ENCODE measurements at places on chromosomes 12 and 14.

- no peak for DNase-seq
Measured at GRCh38 chr12:85530456-85530855, 250.4 kb downstream of the ALX1 start.

- DNase-seq = no peak
Measured at GRCh38 chr12:46134852-46135251, 134.0 kb downstream of the SLC38A1 start.

DNA sequence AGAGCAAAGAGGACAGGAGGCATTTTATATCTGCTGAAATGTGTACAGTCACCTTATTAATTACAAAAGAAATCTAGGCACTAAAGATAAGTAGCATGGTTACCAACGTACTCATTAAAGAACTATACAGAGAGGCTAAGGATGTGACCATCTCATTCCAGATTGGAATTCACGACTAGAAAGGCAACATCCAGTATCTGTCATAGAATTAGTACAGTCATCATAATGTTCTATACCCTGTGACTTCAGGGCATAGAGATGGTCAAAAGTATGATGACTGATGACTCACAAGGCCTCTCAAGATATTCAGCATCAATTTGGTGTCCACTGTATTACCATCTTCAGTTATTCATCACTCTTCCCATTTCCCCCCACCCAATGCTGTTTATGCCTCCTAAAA, 144.0 kb upstream of the PLEKHG7 start:
- no peak for DNase-seq

- DNase-seq = no peak
Measured at GRCh38 chr14:88986146-88986841, 161.8 kb downstream of the TTC8 start.

GRCh38 chr14:90605430-90605829, 208.6 kb downstream of the CALM1 start:
- DNase-seq = no peak

- DNase-seq = no peak
Measured at GRCh38 chr12:42758806-42759205, 169.3 kb upstream of the PRICKLE1 start.

GRCh38 chr14:32494609-32495434, 165.7 kb downstream of the AKAP6 start:
- DNase-seq = no peak

- no peak for DNase-seq
Measured at GRCh38 chr12:76398106-76398505, 49.9 kb upstream of the BBS10 start.

GRCh38 chr12:115691123-115691522, 586.4 kb downstream of the MED13L start:
- no peak for DNase-seq

- DNase-seq = no peak
Measured at GRCh38 chr12:22981711-22982110, 356.7 kb downstream of the ETNK1 start.

- no peak for DNase-seq
Measured at GRCh38 chr12:32860192-32860591, 36.4 kb downstream of the PKP2 start.

GRCh38 chr14:70828188-70828587, 18.9 kb upstream of the MAP3K9 start:
- DNase-seq = no peak

GRCh38 chr12:102232446-102232845, 34.8 kb upstream of the PMCH start:
- DNase-seq = no peak

DNA sequence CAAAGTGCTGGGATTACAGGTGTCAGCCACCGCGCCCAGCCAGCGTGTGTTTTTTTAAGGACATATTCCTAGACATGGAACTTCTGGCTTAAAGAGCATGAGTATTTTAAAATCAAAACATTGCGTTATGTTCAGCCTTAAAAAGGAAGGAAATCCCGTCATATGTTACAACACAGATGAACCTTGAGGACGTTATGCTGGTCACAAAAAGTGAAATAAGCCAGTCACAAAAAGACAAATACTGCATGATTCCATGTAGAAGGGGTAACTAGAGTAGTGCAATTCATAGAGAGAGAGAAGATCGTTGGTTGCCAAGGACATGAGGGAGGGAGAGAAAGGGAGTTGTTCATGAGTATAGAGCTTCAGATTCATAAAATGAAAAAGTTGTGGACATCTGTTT, 53.9 kb downstream of the ACACB start:
- no peak for DNase-seq

- DNase-seq = no peak
Measured at GRCh38 chr12:14066021-14066420, 84.6 kb upstream of the GRIN2B start.

DNA sequence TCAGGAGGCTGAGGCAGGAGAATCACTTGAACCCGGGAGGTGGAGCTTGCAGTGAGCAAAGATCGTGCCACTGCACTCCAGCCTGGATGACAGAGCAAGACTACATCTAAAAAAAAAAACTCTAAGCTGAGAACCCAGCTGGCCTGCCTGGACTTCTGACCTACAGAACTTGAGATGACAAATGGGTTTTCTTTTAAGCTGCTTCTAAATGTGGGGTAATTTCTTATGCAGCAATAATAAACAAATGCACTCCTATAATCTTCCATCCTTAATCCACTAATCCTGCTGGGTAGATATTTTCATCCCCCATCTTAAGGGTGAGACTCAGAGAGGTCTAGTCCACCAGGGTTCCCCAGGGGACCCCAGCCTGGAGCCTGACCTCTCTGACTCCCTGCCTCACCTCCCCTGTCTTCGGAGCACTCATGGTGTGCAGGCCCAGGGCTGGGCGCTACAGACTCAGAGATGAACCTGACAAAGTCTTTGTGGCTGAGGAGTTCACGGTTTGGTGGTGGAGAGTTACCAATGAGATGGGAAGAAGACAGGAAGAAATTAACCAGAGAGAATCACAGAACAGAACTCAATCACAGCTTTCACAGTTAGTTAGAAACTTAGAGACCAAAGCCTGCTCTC, 39.7 kb upstream of the BDKRB2 start:
- DNase-seq = no peak

DNA sequence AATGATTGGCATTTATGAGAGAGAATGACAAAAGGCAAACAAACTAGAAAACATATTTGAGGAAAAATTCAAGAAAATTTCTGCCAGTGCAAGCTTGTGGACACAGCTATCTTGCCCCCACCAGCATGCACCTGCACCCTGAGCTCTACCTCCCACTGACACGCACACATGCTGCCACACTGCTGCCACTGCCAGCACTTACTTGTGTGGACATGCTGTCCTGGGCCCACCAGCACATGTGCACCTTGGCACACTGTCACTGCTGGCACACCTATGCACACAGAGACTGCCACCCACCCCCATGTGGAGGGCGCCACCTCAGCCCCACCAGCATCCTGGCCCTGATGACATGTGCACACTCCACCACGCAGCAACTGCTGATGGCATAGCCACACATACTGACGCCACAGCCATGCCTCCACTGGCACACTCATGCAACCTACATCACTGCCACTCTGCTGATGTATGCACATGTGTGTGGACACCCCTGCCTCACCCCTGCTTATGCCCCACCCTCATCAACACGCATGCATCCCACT, 475.0 kb downstream of the SOX5 start:
- no peak for DNase-seq

GRCh38 chr12:51124504-51124903, 41.1 kb upstream of the CSRNP2 start:
- no peak for DNase-seq

DNA sequence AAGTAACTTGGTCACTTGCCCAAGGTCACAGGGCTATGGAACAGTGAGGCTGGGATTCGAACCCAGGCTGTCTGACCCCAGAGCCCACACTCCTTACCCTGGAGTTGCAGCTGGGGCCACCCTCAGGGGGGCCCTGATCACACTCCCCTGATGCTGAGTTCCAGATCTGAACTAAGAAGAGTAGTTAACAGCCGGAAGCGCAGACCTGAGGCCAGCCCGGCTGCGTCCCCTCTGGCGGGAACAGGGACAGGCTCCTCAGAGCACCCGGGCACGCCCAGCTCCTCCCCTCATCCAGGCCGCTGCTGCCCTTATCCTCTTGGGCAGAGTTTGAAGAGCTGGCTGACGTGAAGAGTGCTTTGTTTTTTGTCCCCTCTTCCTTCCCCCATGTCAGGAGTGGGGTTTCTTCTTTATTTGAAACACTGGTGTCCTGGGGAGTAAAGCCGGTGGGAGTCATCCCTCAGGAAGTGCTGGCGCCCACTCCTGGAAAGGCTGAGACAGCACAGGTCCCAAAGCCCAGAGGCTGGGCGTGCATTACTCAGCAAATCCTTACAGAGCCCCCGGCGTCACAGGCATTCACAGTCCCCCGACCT, 8.7 kb downstream of the PHB2 start:
- DNase-seq = peak; percentile 78

DNA sequence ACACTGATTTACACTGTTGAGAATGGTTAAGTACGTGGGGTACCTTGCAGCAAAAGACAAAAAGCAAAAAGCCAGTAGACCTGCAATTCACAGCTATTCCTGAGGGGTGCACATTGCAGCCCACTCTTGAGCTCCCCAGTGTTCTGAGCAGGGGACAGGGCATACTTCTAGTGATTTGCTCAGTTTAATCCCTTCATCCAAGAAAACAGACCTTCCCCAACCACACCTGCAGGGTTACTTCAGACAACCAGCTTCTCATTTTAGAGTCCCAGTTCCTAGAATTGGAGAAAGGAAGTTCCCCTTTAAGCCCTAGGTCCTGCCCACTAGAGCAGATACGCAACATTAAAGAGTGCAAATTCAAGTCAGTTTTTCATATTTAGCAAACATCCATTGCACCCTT, 3.6 kb upstream of the WSB2 start:
- DNase-seq = peak; percentile 37

- no peak for DNase-seq
Measured at GRCh38 chr14:22848351-22849164, 12.2 kb downstream of the MMP14 start.

DNA sequence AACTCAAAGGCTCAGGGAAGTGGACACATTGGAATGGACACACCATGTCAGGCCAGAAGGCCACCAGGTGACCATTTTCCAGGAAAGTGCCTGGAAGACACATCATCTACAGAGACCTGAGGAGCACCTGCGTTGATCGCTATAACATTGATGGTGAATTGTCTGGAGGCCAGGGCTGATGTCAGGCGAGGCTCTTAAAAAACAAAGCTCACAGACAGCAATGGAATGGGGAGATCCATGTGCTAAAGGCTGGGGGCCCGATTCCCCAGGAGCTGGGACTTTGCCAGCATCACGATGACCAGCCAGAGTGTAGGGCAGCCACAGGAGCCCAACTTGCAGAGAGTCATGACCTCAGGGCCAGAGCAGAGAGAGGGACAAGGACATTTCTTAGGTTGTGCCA, 30.3 kb downstream of the DIO3 start:
- no peak for DNase-seq

DNA sequence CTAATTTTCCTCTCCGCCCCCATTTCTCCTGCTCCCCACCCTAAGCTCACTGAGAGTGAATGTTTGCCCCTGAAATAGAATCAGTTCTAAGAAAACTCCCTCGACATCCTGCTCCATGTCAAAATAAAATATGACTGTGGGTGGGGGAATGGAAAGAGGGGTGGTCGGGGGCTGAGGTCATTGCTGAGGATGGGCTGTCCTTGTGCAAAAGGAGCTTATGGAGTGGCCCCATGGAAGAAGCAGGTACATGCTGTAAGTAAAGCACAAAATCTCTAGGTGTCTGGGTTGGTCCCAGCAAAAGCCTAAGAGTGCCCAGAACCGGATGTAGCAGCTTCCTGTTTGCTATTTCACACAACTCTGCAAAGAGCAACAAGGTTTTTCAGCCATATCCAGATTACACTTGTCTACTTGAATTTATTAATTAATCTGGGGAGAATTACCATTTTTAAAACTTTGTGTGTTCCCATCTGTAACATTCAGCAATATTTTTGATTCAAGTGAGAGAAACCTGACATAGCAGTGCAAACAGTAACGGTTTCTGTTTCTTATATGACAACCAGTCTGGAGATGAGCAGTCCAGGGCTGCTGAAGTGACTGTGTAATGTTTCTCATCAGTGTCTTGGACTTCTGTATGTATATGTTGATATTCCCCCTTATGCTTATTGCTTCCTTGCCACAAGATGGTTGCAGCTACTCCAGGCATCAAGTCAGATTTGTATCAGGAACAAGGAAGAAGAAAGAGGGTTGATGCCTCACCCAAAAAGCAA, 40.4 kb upstream of the GZMB start:
- peak; percentile 78 for DNase-seq

DNA sequence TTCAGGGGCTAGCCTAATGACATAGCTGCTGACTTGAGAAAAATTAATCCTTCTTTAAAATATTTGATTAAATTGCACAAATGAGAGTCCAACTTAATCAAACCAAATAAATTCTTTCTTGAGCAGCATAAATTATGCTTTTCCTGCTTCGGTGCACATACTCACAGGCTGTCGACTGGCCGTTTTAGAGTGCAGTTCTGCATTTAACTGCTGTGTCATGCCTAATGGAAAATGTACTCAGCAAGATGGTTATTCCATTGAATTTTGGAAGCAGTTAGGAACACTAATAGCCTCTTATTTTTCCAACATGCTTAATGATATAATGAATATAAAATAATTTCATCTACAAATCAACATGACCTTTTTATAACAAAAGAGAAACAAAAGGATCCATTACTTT, 266.1 kb upstream of the LRIG3 start:
- DNase-seq = no peak

DNA sequence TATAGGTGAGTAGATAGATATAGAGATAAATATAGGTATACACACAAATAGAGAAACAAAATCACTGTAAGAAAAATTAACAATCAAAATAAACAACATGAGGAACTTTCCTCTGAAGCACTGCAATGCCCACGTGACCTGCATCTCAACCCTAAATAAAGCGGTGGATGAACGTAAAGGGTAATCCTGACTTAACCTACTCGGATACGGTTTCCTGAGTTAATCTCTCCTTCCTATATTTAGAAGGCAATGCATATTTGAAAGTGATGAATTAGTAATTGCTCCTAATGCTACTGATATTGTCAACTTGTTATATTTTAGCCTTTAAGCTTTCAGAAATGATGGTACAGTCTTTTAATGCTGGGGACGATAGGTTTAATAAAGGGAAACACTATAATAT, 221.4 kb downstream of the ITPR2 start:
- no peak for DNase-seq

GRCh38 chr12:103698752-103699560, 111.9 kb downstream of the STAB2 start:
- DNase-seq = no peak

DNA sequence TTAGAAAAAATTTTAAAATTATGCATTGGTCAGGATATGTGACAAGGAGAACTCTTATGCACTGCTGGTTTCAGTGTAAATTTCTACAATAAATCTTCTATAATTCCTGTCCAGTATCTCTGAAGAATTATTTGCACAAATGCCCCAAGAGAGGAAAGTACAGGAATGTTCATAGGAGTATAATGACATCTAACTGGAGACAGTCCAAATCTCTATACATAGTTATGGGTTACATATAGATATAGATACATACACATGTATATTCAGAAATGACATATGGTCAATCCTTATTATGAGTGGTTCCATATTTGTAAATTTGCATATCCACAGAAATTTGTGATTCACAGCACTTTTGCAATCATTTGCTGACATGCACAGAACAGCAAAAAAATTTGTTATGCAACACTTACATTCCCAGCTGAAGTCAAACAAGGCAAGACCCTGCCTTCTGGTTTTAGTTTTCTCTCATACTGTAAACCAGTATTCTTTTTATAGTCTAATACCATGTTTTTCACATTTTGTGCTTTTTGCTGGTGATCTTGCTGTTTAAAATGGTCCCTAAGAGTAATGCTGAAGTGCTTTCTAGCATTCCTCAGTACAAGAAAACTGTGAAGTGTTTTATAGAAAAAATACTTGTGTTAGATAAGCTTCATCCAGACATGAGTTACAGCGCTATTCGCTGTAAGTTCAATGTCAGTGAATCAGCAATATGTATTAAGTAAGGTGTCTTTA, 103.8 kb downstream of the SLC16A7 start:
- no peak for DNase-seq

Measured in activated CD8-positive, alpha-beta T cell treated with anti-CD3 and anti-CD28 coated beads for 36 hours (primary cell).